ENCODE measurements at places on chromosomes 6 and 20.

- no peak for DNase-seq
Measured at GRCh38 chr20:56933331-56933698, 304.2 kb downstream of the TFAP2C start.

- DNase-seq = no peak
Measured at GRCh38 chr6:53011979-53012378, 16.9 kb upstream of the GSTA4 start.

DNA sequence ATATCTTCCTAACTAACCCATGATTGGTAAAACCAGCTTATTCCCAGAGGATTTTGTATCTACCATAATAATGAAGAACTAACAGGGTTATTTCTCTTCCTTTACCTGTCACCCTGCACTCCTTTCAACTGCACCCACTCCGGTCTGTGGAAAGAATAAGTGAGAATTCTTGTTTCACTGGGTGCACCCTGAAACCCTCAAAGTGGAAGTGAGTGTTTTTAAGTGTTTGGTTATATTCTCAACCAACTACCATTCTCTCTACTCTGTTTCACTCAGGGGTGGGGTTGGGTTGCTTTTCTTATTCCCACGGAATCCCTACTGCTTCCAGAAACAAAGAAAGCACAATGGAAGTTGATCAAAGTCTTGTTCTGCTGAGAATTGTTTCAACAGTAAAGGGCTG is 42.6 kb upstream of the KHDRBS2 start:
- DNase-seq = no peak

DNA sequence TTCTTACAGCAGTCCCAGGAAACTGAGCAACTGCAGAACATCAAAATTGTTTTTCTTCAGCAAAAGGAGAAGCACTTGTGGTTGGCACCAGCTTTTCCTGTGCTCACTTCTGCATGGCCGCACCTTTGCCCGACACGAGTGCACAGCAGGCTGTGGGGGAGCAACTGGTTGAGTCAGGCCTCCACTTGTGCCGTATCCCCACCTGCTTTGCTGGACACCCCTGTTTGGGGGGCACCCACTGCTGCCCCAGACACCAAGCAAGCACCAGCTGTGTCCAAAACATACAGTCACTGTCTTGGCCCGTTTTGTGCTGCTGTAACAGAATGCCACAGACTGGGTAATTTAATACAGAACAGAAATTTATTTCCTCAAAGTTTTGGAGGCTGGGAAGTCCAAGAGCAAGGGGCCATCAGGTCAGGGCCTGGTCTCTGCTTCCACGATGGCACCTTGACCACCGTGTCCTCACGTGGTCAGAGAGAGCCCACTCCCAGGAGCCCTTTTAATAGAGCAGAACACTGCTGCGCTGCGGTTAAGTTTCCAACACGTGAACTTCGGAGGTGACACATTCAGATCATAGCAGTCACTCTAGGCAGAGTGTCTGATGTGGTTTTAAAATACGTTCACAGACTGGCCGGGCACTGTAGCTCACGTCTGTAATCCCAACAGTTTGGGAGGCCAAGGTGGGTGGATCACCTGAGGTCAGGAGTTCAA is 8.7 kb upstream of the GMEB2 start:
- no peak for DNase-seq

DNA sequence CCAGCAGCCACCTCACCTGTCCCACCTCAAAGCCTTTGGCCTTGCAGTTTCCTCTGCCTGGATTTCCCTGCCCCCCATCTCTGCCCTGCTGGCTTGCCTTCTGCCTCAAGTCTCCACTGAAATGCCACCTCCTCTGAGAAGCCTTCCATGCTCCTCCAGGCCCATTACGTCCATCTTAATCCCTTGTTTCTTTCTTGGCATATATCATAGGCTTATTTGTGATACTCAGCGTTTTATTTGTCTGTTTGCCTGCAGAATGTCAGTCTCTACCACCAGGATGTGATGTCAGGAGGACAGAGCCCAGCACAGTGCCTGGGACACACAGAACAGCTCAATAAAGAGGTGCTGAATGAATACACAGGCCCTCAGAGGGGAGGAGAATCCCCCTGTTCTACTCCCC is 24.4 kb upstream of the TLDC2 start:
- DNase-seq = no peak

- DNase-seq = no peak
Measured at GRCh38 chr6:22699151-22699550, 129.8 kb downstream of the HDGFL1 start.

DNA sequence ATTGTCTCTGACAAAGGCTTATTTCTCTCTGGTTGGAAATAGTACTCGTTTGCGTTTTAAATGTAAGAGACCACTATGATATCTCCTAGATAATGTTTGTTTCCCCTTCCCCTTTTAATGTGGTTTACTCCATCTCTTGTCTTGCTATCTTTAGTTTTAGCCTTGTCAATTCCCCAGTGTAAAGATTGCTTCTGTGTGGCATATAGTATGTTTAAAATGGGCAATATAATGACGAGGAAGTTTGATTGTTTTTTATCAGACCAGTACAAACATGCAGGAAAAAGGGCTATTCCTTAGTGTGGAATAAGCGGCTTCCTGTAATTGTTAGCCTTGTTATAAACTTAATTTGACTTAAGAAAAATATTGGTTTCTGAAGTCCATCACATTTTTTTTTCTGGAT is 3.1 kb downstream of the QKI start:
- DNase-seq = no peak

GRCh38 chr6:34017106-34017805 is 128.6 kb downstream of the GRM4 start:
- no peak for DNase-seq

DNA sequence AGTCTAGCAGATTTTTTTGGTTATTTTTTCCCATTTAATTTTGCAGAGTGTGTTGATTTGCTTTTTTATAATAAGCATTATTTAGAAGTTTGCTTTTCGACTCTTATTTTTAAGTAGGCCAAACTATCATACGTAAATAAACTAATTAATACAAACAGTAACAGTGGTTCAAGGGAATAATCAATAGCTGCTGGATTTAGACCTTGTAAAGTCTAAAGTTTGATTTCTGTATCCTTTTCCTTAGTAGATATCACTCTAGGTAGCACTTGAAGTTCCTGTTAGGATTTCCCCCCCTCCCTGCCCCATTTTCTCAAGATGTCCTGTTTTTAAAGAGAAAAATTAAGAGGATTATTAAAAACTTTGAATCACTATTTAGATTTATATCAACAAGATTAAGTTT is 136.1 kb downstream of the B3GAT2 start:
- DNase-seq = no peak

DNA sequence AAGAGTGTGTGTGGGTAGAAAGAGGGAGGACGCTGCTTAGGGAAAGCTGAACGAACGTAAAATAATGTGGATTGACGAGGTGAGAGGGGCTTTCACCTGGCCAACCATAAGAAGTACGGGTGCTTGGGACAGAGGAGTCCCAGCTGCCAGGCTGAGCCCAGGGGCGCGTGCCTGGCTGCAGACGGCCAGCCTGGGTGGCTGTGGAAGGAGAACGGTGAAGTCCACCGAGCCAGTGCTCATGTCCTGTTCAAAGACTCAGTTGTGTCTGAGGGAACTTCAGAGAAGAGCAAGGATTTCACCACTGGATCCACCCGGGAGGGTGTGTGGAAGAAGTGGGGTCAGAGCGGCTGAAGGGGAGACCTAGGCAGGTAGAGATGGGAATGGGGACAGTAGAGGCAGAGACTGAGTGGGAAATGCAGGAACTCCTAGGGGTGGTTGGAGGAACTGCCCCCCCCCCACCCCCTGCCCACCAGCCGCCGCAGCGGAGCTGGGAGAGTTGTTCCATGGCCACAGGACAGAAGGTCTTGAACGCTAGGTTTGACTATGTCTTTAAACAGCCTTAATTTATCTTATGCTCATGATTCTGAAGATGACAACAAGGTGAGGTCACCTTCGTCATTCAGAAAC is 68.1 kb upstream of the TBXT start:
- no peak for DNase-seq

DNA sequence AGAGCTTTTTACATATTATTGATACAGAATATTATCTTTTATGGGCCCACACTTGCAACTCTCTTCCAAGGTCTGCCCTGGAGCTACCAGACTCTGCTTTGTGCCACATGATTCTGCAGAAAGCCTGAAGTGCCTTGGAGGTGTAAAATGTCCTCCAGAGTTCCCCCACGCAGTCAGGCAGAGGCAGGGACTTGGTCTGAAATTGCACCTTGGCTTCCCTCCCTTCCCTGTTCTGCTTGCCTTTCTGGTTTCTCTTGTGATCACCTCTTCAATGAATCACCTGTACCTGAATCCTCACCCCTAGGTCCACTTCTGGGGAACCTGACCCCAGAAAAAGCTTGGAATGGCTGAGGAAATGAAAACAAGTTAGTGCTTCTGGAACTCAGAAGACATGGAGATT is 43.0 kb upstream of the TGM2 start:
- no peak for DNase-seq

DNA sequence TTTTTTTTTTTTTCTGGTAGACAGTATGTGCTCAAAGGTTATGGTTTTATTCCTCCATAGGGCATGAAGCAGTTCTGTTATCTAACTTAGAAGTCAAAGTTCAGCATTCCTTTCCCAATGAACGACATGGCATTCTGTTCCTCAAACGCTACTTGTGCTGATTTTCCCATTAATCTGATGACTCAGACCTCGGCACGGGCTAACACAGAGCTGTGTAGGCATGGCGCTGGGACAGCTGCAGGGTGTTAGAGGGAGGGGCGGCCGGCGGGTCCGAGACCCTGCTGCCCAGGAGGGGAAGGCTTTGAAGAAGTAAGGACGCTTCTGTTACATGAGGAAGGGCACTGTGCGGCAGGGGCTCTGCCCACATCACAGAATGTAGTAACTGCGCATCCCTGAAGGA is 93.6 kb upstream of the AGPAT4 start:
- DNase-seq = no peak

DNA sequence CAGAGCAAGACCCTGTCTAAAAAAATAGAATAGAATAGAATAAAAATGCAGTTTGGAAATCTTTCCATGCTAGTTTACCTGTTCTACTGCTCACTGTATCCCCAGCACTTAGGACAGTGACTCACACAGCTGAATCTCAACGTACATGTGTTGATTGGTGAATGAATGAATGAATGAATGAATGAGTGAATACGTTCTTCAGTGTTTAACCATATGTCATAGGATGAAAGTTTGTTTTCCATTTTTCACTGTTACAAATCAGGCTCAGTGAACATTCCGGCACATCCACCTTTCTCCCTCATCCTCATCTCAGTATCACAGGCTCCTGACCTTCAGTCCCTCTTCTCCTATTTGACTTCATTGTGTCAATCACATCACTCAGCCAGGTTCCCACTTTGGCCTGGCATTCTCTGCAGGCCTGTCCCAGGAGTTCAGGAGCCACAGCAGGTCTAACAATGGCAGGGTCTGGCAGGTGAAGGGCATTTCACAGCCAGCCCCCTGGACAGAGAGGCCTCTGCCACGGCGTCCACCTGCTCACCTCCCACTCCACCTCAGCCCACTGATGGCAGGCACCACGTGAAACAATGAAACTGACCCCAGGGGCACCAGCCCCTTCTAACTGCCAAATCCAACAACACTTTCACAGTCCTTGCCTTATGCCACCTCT is 7.9 kb downstream of the ZC3H12D start:
- no peak for DNase-seq

GRCh38 chr6:16452348-16452747 is 214.0 kb downstream of the GMPR start:
- DNase-seq = no peak

DNA sequence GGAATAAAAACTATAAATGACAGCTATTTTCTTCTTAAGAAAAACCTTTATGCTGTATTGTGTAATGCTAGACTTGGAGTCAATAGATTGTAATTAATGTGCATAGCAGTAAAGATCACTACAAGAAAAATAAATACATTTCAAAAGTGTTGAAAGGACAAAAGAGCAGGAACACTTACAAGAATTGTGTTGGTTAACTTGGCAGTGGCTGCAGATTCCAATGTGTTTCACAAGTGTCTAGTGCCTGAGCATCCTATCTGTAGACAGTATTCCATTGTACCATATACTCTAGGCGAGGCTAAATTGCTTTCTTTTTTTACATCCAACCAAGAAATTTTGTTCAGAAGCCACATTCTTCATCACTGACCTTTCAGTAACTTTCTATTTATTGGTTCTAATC is 924.1 kb downstream of the EPHA7 start:
- no peak for DNase-seq
